ENCODE measurements at places on chromosomes 3 and 15. TPM values are rescaled to one million over a fixed set of nuclear protein-coding genes. Genes with fewer than 3 reads are reported as not detected.

Gene NANOGP8
- total RNA-seq, result 0.34 TPM

GRCh38 chr3:42988097-42988496 lies 9.0 kb downstream of the GASK1A start:
- no peak for DNase-seq

DNA sequence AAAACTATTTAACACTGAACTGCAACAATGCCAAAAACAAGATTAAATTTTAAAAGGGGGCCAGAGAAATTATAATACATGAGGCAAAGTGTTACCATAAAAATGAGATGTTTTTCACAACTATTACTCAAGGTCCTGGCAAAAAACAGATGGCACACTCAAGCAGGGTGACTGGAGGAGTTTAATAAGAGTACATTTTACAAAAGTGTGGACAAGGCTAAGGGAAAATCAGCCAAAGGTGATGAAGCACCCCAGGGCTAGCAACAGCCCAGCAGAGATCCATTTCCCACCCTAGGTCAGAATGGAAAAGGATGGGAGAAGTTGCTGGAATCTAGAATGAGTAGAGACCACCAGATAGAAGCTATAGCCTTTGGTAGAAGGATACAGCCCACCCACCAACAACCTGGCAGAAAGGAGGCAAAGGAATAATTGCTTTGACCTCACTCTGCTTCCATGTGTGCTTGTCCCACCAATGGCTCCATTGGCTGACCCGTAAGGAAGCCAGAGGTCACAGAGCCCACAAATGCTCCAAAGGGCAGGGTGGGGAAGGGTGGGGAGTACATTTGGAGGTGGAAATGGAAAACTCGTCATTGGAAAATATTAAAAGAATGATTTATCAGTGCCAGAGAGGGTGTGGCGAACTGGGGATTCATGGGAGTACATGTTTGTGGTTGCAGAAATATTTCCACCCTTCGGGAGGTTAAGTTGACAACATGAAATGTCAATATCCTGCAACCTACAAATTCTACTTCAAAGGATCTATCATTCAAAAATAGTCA lies 161.0 kb upstream of the UBE2E2 start:
- DNase-seq, result no peak

- no peak for DNase-seq
Measured at GRCh38 chr15:71384501-71384900, 269.2 kb downstream of the THSD4 start.

Gene LSAMP
- 36.6 TPM for total RNA-seq

DNA sequence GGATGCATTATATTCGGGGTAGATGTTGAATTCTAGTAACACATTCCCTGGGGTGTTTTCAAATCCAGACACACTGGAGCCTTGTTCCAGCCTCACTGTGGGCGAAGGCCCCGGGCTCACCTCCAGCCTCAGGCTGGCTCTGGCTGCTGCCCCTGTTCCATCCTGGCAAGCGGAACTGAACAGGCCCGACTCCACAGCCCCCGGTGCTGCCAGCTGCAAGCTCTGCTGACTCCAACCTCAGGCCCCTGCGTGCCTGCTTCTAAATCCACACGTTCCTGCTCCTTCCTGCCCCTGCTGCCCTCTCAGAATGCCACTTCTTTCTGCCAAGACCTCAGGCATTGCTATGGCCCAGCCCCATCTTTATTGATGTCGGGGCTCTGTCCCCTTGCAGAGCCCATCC lies 90.6 kb downstream of the LIPC start:
- DNase-seq, result no peak

DNA sequence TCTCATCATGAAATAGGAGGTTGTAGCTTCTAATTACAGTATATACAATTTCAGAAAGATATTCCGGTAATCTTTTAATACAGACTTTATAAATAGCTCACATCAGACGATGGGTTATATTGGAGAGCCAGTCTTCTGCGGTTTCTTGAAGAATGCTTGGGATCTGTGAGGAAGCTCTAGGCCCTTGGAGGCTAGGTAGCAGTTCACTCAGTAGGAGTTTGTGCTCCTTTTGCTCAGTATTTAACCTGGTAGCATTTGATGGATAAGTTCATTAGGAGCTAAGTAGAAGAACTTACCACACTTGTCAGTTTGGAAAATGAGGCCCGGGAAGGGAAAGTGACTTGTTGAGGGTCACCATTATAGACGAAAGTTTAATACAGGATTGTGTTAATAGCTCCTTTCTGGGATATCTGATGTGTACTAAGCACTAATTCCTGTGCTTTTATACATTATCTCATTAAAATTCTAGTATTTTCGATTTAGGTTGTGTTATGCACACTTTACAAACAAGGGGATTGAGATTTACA lies 2.8 kb downstream of the FNDC3B start:
- no peak for DNase-seq

DNA sequence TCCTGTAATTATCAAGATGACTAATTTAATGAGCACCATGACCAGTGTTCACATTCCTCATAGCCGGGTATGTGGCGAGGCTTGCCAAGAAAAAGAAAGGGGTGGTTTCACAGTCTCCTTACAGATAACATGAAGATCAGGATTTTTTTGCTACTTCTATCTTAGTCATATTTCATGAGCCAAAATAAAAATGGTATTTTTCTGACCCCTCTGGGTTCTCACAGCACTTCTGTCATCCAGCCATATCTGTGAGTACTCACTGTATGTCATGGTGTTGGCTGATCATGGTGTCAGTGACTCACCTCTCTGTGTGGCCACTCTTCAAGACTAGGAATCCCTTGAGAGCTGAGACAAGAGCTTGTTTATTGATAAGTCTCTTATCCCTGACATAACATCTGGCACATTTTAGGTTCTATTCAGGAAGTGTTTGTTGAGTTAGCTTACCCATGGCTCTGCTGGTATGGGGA lies 130.5 kb upstream of the LMCD1 start:
- no peak for DNase-seq

- DNase-seq, result no peak
Measured at GRCh38 chr3:186021673-186022362, 84.0 kb upstream of the TRA2B start.

DNA sequence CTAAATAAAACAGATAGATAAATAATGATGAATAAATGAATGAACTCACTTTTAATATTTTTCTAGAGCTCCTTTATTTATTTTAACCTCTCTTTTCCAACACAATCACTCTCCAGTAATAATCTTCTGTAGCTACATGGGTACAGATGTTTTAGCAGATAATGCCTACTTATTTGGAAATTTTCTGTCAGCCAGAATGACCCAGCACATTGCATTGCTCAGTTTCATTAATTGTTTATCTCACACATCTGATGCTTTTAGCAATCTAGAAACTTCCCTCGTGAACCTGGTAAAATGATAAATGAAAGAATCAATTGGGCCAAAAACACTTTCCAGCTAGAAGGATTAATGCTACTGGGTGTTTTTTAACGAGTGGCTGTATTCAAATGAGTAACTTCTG lies 14.9 kb upstream of the MYH15 start:
- no peak for DNase-seq

Gene IL17RE
- total RNA-seq, result 1.7 TPM
